ENCODE measurements at places on chromosomes 1 and 21. TPM values are rescaled to one million over a fixed set of nuclear protein-coding genes. Genes with fewer than 3 reads are reported as not detected.

The RERE gene
- 21.6 TPM for polyA plus RNA-seq

The MARK1 gene
- 1.7 TPM for polyA plus RNA-seq

The INSRR gene
- 0.33 TPM for polyA plus RNA-seq

The CDC20 gene
- polyA plus RNA-seq = 11.1 TPM

The RGL1 gene
- 8.7 TPM for polyA plus RNA-seq

The TMEM240 gene
- 4.5 TPM for polyA plus RNA-seq

The IL19 gene
- polyA plus RNA-seq = 3.1 TPM

The SCNM1 gene
- 35.2 TPM for polyA plus RNA-seq

The C8A gene
- polyA plus RNA-seq = 0.38 TPM

The TTC39A gene
- polyA plus RNA-seq = 21.6 TPM

The ST6GALNAC3 gene
- polyA plus RNA-seq = 1.9 TPM

The MCOLN2 gene
- 0.50 TPM for polyA plus RNA-seq

The TBX15 gene
- not detected for polyA plus RNA-seq
